Spinal cord (tissue), 10 donors: ENCODE measurements at places on chromosomes 3 and 15. TPM values are rescaled to one million over a fixed set of nuclear protein-coding genes. Genes with fewer than 3 reads are reported as not detected.

The C3orf80 gene
- polyA plus RNA-seq: 3.6 TPM

The PATL2 gene
- 0.71 TPM for polyA plus RNA-seq

The AADACL2 gene
- polyA plus RNA-seq: not detected

The CYP1A2 gene
- not detected for polyA plus RNA-seq

The KBTBD8 gene
- polyA plus RNA-seq: 3.0 TPM

The RTP1 gene
- 1.1 TPM for polyA plus RNA-seq
